Activated CD4-positive, alpha-beta T cell treated with anti-CD3 and anti-CD28 coated beads, Interleukin-2, amount 50 U/mL, for 4 hours (primary cell): ENCODE measurements at places on chromosomes 12 and 14.

GRCh38 chr12:76813265-76813664 is 49.4 kb downstream of the ZDHHC17 start:
- no peak for DNase-seq

DNA sequence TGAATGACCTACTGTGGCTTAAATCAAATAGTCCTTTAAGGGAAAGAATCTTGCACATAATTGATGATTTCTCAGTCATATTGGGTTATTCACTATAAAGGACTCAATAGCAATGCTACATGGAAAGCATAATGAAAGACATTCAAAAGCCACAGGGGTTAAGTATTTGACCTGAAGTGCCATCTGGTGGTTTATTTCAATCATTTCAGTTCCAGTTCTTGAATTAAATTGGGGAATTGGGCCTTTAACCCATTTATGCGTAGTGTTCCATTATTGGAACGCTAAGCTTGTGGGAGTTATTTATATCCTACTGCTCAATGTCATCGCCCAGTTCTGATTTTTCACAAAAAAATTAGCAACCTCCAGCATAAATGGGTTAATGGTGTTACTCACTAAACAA is 41.3 kb upstream of the C12orf71 start:
- DNase-seq: no peak

DNA sequence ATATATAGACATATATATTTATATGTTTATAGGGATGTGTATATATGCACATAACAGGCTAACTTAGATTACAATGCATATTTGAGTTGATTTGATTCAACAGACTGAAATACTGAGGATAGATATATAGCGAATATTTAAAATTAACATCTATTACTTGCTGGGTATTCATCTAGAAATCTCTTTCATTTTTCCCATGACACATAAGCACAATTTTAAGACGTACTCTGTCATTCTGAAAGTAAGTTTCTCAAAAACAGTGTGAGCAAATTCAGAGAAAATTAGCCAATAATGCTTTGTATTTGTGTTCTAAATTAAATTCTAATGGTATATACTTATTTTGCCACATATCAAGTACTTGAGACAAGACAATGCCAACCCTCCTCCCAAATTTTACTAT is 907.5 kb upstream of the MDGA2 start:
- no peak for DNase-seq

DNA sequence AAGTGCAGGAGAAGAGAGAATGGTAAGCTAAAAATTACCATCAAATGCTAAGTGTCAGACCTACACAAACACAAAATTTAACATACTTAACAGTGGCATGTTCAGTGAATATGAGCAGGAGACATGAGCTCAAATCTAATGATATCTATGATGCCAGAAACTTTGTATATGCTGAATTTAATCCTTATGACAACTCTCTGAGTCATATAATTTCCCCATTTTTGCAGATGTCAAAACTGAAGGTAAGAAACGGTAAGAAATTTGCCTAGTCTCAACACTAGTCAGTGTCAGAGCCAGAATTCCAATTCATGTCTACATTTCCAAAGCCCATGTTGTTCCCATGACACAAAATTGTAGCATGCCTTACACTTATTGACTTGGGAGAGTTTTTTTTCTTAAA is 375.8 kb downstream of the APAF1 start:
- no peak for DNase-seq

- no peak for DNase-seq
Observed at GRCh38 chr14:63672417-63673180, 30.9 kb upstream of the WDR89 start.

DNA sequence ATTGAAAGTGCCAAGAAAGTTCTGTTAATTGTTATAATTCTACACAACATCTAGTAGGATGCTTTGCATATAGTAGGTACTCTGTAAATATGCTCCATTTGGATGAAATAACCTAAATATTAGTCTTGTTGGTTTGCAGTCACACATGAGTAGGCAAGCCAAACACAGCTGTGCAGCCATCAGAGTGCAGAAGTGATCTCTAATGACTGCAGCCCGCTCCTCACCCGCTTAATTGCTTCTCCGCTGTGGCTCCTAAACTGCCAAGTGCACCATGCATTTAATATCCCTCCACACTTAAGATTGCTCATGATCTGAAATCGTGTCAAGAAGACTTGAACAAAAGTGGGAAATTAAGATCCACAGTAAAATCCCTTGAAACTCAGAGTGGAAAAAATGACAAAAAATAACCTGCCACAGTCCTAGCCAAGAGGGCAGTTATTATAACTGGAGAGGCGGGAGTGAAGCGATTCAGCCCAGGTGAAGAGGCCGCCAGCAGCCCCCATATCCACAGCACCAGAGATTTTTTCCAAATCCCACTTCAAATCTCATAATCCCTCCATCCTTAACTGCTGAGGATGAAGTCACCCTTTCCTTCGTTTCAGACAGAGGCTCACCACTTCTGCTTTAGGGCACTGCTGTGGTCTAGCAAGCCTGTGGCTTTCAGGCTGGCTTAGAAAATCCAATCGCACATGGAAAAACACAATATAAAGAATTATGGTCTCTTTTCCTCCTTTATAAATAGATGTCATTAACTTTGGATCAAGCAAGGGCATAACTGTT is 69.5 kb downstream of the TMEM30B start:
- no peak for DNase-seq

DNA sequence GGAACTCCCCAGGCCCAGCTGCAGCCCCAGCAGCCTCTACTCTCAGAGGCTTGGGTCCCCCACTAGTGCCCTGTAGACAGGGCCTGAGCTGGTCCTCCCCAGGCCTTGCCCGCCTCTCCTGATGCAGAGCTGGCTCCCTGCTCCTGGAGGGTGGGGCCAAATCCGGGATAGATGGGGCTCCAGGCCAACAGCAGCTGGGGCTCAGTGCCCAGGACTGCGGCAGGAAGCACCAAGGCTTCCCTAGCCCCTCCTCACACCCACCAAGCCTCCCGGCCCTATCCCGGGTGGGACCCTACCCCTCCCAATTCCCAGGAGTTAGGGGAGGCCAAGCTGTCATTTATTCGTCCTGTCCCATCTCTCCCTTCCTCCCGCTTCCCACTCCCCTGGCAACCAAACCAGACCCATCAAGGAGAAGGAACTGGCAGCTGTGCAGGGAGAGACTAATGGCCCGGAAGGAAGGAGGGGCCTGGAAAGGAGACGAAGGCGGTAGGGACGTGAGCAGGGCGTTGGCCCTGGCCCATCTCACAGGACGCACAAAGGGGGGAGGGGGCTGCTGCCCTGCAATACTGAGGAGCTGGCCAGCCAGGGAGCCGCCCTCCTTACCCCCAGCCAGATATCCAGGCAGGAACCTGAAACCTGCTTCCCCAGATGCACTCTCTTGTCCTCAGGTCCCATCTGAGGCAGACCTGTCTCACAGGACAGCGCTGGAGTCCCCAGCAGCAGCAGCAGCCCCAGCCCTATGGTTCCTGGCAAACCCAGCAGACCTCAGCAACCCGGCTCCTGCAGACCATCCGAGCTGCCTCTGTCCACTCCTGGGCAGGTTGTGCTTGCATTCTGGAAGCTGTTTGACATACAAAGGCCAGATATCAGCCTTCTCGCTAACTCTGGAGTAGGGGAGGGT is 1.6 kb upstream of the PRPH start:
- no peak for DNase-seq

DNA sequence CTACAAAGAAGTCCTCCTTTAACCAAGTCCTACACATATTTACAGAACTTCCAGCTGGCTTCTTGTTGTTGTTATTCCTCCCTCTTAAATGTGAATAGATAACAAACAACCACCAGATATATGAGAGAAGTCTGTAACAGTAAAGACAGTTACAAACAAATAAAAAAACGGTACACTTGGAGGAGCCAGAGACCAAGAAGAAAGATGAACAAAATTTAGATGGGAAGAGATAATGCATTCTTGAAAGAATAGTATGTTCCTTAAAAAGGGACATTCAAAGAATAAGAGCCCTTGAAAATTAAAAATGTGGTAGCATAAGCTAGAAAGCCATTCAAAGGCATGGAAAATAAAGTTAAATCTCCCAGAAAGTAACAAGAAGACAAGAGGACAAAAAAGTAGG is 25.9 kb downstream of the SLCO1A2 start:
- DNase-seq: no peak

GRCh38 chr12:43287706-43288383 is 264.2 kb downstream of the ADAMTS20 start:
- DNase-seq: no peak

- no peak for DNase-seq
Observed at GRCh38 chr14:104518659-104519350, 60.8 kb upstream of the C14orf180 start.

DNA sequence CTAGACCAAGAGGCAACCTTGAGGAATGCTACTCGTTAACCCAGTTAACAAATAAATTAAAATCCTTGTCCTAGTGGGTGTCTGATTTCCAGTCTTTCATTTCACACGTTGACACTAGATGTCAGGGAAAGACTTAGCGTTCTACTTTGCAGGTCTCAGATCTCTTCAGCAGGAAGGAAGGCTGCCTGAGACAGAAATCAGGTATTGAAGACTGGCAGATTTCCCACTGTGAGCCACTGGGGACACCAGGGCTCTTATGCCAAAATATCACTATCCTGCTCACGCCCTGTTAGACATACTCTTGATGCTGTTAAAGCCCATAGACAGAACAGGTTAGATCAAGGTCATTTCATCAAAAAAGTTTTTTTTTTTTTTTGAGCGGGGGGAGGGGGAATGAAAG is 33.0 kb downstream of the EMP1 start:
- DNase-seq: no peak

DNA sequence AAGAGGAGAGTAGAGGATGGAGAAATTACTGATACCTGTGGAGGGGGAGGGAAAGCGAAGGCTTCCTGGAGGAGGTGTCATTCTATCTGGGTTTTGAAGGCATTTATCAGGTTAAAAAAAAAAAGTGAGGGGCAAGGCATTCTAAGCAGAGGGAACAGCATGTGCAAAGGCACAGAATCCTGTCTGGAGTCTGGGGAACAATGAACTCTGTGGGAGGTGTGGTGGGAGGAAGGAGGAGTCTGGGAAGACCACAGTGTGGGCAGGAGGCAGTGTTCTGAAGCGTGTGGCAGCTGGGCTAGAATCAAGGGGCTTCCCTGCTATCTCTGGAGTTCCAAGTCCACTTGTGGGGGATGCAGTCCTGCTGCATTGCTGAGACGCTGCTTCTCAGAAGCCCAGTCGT is 123.4 kb downstream of the RBM19 start:
- no peak for DNase-seq

DNA sequence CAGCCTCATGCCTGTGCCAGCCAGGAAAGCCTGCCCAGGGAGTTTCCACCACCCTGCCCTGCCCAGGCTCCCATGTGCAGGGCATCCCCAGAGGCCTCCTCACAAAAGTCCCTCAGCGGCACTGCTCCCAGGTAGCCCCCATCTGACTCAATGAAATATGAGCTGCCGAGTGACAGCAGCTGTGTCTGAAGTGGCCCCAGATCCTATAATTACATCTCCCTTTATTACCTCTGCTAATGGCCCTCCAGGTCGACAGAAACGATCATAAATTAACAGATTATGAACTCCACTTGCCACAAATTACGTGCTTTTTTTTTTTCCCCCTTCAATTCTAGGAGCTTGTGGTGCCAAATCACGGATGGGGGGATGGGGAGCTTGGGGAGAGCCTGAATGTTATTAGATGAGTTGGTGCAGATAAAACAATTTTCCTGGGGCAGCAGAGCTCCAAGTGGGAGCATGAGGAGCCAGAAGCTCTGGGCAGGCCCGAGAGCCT is 110.4 kb downstream of the ESRRB start:
- no peak for DNase-seq

DNA sequence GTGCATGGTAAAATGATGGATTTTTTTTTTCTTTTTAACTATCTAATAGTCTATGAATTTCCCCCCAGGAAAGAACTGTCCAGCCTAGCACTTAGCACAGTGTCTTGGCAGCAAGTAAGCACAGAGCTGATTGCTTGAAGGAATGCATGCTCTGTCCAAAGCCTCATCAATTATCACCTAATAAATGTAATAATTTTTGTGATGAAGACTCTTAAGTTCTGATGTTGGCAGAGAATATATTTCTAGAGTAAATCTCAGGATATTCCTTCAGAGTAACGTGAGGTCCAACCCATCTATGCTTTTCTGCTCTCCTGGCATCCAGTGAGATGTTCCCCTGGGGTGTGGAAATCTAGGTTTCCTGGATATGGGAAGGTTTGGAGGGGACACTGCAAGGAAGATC is 152.4 kb downstream of the TMX1 start:
- no peak for DNase-seq

GRCh38 chr12:68446384-68446783 is 114.2 kb upstream of the MDM1 start:
- DNase-seq: no peak

DNA sequence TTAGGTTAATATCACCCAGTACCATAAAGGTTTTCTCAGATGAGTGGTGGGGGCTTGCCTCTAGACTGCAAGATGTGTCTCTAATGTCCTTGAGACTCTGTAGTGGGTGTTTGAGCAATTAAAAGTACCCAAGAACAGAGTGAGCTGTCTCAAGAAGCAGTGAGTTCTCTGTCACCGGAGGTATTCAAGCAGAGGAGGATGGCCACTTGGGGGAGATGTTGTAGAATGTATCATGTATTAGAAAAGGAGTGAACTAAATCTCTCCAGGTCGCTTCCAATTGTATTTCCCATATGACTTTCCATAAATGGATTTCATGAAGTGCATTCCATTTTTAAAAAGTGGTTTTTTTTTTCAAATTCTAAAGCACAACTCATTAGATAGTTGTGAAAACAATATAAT is 35.0 kb downstream of the SLC17A8 start:
- DNase-seq: no peak

GRCh38 chr14:68346556-68347343 is 446.1 kb downstream of the ZFP36L1 start:
- no peak for DNase-seq

- no peak for DNase-seq
Observed at GRCh38 chr14:66359500-66359899, 126.7 kb upstream of the CCDC196 start.

DNA sequence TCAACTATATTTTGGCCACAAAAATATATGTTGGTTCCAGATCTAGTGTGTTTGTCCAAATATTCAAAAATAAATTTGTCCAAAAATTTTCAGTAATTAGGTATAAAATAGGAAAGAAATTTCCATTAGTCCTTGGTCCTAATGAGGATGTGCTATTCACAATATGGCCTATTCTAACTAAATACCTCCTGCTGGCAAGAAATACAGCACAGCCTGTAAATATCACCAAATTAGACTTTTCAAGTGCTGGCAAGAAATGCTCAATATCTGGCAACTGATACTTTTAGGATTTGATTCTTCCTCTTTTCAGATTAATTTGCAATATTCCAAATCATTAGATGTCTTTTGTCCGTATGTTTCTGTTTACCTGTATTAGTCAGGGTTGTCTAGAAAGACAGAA is 1446.2 kb downstream of the LRFN5 start:
- no peak for DNase-seq
